NCI-H1930 (cell line): ENCODE measurements at places on chromosomes 5 and 9.
A peak's percentile ranks its signal among the peaks of the same experiment; 100 is the strongest.

GRCh38 chr5:173868096-173868880, 19.9 kb upstream of the CPEB4 start:
- DNase-seq = no peak

GRCh38 chr5:129046151-129046550, 48.4 kb upstream of the ISOC1 start:
- no peak for DNase-seq

DNA sequence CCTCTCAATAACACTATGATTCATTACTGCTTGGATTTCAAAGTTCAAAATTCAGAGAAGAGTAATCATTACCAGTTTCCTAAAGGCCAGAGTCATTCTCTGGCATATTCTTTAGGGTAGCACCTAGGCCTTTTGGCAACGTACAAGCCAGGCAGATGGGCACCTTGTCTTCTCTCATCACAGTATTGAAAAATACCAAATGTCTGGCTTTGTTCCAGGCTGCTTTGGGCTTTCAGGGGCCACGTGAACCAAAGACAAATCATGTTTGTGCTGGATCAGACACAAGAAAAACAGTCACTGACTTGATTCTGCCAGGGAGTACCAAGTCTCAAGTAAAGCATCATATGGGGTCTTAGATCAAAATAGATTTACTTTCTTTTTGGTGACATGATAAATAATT, 15.5 kb downstream of the MEGF9 start:
- no peak for DNase-seq

GRCh38 chr5:133423618-133424282, 188.6 kb downstream of the FSTL4 start:
- peak; percentile 2 for DNase-seq
